Anterior cingulate cortex (tissue), 58 donors: ENCODE measurements at places on chromosomes 4 and X.

GRCh38 chr4:65825116-65825753, 154.9 kb upstream of the EPHA5 start:
- no peak for DNase-seq

DNA sequence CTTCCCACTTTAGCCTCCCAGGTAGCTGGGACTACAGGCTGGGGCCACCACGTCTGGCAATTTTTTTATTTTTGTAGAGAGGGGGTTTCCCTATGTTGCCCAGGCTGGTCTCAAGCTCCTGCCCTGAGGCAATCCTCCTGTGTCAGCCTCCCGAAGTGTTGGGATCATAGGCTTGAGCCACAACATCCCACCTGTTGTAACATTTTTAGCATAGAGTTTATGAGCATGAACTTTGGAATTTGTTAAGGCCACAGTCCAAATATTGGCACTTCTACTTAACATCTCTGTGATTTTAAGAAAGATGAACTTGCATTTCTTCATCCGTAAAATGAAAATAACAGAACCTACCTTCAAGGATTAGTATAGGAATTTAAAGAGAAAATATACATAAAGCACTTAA, 445.6 kb downstream of the IQCM start:
- no peak for DNase-seq

DNA sequence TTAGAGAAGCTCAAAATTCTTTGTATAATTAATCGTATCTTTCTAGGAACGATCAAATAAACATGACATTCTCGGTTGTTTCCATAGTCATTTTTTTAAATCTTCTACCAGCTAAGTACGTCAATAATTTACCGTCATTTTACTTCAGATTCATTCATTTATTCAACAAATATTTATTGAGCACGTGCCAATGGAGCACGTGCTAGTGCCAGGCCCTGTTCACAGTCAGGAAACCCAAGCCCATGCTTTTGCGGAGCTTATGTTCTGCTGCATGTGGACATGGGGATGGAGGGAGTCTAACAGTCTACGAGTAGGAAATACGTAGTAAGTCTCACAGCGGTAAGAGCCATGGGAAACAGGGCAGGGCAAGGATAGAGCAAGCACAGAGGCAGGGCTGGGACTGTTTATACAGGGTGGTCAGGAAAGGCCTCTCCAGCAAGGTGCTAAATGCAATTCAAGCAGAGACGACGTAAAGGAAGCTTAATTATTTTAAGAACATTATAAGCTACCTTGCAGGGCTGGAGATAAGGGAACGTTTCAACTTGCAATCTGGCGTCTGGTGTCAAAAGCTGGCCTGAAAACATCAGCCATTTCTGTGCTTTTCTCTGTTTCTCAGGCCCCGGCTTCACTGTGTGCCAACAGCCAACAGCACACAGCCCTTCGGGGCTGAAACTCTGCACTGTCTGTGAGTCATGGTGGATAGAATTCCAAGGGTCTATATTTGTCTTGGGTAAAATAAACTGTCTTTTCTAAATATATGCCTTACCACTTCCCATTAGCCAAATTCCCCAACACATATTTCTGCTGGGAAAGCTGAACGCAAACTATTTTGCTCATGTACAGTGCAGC, 517.1 kb upstream of the ZFP42 start:
- no peak for DNase-seq

- DNase-seq: no peak
These were observed 13.3 kb downstream of the TMEM255A start for GRCh38 chrX:120297923-120298322.

DNA sequence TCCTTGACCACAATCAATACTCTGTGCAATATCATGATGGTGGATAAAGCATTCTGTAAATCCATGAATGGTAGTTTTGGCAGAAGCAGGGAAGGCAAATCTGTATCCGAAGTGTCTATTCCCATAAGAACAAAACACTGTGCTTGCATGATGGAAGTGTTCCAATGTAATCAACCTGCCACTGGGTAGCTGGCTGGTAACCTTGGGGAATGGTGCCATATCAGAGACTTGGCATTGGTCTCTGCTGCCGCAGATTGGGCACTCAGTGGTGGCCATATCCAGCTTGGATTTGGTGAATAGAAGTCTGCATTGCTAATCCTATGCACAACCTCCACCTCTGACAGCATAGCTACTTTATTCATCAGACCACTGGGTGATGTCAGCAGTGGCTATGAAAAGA, 114.3 kb upstream of the EMCN start:
- no peak for DNase-seq
